ENCODE measurements at places on chromosomes 3 and 15.
A peak's percentile ranks its signal among the peaks of the same experiment; 100 is the strongest.

- DNase-seq: no peak
These were observed 255.9 kb downstream of the DOCK3 start for GRCh38 chr3:50930371-50931208.

- peak; percentile 60 for DNase-seq
These were observed 654 bp downstream of the RUBCN start for GRCh38 chr3:197736010-197736490.

GRCh38 chr3:128279601-128279880 lies 126.3 kb downstream of the EEFSEC start:
- no peak for DNase-seq

DNA sequence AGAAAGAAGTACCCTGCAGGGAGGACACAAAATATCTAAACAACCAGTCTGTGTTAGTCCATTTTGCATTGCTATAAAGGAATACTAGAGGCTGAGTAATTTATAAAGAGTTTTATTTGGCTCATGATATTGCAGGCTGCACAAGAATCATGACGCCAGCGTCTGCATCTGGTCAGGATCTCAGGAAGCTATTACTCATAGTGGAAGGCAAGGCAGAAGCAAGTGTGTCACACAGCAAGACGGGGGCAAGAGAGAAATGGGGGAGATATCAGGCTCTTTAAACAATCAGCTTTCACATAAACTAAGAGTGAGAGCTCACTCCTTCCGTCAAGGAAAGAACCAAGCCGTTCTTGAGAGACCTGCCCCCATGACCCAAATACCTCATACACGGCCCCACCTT lies 614.8 kb downstream of the ZIC1 start:
- no peak for DNase-seq

DNA sequence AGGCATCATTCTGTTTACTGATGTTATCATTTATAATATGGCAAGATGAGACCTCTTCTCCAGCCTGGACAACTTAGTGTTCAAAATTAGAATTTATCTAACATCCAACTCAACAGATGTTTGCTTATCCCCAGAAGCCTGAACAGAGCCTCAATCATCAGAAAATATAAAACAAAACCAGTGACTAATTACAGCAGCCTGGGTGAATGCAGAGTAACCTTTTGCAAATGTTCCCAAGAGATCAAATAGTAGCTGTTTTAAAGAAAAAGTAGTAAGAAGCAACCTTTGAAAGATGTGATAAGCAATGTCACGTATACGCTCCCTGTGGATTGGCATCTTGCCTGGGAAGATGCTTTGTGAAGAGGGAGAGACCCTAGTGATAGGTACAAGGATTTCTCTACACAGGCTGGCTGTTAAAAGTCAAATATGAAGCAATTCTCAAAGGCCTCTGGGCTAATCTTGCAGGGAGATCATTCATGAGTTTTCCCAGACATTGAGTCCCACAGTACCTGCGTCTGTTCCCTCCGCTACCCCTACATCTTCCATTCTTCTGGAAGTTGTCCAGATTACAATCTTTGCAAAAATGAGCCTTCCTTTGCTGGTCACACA lies 39.3 kb upstream of the PRICKLE2 start:
- no peak for DNase-seq

DNA sequence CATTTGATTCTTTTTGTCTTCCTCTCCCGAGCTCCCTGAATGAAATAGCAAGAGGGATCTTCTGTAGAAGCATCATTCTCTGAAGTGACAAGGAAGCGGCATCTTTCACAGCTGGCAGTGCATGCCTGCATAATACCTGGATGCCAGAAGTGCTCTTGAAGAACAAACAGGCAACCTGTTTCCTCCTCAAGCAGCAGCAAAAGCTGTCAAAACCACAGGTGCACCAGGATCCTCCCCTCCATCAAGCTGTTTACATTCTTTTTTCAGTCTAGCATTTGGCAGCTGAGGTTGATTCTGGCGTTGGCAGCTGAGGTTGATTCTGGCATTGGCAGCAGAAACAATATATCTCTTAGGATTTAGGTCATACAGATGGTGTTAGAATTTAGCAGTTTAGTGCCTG lies 979.0 kb downstream of the TUSC7 start:
- no peak for DNase-seq

DNA sequence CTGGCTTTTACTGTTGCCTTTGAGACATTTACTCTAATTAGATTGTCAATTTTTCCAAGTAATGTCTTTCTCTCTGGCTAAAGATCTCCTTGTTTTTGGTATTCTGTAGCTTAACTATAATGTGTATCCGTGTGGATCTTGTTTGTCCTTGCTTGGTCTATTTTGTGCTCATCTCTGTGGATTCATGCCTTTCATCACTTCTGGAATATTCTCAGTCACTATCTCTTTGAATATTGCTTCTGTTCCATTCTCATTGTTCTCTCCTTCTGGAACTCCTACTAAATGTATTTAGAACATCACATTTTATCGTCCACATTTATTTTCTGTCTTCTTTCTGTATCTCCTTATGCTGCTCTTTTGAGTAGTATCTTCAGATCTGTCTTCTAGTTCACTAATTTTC lies 12.7 kb downstream of the PGPEP1L start:
- DNase-seq: no peak

DNA sequence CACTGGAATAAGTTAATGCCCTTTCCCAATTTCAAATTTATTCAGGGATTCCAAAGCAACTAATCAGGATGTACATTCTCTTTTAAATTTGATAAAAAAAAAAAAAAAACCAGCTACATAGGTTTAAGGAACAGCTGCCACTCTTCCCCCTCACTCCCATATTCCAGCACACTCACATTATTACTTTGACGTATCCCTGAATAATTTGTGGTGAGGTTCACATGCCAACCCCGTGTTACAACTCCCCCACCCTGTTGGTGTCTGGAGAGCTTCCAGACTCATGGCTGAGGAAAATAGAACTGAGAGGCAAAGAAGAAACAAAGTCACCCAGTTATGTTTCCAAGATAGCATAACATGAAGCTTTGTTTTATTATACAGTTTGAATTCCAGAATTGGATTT lies 300.5 kb upstream of the MME start:
- no peak for DNase-seq

DNA sequence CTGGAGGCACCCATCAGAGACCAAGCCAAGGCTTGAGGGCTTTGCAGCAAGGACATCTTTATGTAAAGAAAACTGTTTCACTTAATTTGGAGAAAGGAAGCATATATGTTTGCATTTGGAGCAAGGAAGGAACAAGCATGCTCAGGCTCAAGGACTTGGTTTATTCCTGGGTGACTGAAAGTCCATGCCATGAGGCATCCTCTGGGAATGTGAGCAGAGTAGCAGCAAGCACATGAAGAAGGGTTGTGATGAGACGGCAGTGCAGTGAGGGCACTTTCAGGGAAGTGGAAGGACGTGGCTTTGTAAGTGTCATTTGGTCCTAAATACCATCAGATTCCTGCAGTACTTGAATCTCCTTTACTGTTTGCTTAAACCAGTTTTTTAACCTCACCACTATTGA lies 26.8 kb downstream of the POLG start:
- no peak for DNase-seq

DNA sequence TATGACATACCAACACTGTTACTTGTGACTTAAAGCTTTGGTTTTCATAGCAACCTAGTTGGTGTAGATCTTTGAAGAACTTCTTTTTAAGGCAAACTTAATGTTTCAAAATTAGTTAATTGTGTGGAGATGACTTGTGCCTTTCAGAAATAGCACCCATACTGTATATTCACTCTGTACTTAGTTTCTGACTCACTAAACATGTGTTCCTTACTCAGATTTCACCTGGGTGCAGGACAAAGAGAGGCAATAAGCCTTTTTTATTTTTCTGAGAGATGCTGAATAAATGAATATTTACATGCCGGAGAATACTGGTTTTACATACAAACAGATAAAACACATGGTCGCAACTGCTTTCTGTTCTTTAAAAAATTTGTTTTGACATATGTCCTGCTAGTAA lies 44.8 kb downstream of the SLC25A26 start:
- no peak for DNase-seq

- DNase-seq: no peak
These were observed 100.9 kb downstream of the MYO5A start for GRCh38 chr15:52427804-52428203.

Measured in right forelimb (tissue), 1 donor.